ENCODE measurements at places on chromosomes 4 and X.
A peak's percentile ranks its signal among the peaks of the same experiment; 100 is the strongest.

DNA sequence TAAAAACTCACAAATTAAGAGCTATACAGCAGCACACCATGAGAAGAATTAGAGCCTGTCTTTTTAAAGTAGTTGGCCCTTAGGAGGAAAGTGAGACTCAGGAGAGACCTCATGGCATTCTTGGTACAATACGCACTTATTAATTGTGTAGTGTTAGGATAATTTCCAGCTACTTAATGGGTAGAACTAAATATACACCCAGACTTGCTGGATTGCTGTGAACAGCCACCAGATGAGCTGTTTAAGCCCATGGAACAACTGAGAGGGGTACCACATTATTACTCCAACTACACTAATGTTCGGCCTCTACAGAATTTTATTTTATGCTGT is 13.6 kb downstream of the MFAP3L start:
- no peak for DNase-seq

DNA sequence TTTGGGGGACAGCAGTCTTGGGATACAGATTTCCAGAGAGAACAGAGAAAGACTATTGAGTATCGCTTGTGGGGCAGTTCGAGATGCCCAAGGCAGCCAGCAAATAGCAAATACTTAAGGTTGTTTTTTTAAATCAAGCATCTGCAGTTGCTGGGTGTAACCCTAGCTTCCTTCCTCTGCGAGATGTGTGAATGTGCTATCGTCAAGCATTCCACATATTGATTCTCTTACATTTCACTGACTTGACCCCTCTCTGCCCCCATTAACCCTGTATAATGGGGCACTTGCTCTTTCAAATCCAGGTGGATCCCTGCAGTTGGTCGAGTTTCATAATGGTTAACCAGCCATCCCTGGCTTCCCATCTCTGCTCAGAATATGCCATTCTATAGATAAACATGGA is 23.5 kb downstream of the KCNE5 start:
- no peak for DNase-seq

DNA sequence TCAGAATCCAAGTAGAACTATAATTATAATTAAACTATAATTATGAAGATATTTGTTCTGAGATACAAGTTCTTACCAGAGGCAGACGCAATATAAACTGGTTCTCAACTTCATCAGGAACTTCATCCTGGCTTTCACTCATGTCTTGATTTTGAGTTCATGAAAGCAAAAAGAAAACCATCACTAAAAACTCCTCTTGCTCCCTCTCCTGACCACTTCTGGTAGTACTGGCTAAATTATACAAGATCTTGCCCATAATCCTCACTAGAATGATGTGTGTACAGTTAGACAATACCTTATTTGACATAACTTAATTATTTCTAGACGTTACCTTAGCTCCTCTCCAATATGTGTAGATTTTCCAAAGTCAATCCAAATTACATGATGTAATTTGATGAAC is 3.7 kb downstream of the TAF7L start:
- DNase-seq = no peak

DNA sequence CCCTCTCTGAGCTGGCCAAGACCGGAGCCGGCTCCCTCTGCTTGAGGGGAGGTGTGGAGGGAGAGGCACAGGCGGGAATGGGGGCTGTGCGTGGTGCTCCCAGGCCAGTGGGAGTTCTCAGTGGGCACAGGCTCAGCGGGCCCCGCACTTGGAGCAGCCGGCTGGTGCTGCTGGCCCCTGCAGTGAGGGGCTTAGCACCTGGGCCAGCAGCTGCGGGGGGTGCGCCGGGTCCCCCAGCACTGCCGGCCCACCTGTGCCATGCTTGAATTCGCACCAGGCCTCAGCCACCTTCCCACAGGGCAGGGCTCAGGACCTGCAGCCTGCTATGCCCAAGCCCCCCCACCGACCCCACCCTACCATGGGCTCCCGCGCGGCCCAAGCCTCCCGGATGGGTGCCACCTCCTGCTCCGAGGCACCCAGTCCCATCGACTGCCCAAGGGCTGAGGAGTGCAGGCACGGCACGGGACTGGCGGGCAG is 602.5 kb downstream of the KCTD8 start:
- no peak for DNase-seq

DNA sequence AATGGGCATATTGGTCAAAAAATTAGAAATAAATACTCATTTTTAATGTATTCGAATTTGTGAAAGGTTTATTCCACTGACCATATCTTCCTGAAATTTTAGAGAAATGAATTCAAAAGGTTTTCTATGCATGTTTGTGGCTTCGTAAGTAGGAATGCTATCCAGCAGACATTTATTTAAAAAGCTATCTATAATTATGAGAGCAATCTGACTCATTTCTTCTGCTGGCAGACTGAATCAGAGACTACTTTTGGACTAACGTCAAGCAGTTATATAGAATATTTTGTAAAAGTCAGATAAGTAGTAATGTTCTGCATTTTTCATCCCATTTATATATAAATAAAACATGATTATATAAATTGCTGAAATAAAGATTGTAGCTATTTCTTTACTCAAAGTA is 125.0 kb downstream of the SPCS3 start:
- DNase-seq = no peak

GRCh38 chr4:139596034-139596683 is 40.1 kb upstream of the SETD7 start:
- DNase-seq = no peak

DNA sequence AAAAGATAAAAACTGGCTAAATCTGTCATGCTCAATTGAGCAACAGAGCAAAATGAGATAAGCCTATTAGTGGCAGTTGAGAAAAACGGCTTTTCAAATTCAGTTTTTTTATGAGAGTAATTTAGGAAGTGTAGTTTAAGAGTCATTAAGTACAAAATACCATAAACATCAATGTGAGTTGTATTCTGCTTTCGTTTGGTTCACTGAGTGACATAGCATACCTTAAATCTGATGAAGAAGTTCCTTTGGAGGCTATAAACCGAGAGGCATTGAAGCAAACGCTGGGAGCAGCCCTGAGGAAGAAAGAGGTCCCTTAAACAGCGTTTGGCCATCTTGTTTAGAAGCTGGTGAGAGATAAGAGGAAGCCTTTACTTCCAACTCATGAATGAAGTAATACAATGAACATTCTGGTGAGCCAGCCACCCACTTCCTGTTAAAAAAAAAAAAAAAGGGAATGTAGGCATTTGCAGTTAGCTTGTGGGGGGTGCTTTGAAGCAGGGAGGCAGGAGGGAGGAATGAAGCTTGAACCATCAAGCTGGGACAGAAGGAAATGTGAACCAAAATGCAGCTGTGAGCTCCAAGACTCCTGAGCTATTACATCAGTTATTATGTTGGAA is 132.3 kb downstream of the ZNF330 start:
- DNase-seq = no peak

GRCh38 chrX:39750848-39751247 is 346.9 kb downstream of the BCOR start:
- no peak for DNase-seq

DNA sequence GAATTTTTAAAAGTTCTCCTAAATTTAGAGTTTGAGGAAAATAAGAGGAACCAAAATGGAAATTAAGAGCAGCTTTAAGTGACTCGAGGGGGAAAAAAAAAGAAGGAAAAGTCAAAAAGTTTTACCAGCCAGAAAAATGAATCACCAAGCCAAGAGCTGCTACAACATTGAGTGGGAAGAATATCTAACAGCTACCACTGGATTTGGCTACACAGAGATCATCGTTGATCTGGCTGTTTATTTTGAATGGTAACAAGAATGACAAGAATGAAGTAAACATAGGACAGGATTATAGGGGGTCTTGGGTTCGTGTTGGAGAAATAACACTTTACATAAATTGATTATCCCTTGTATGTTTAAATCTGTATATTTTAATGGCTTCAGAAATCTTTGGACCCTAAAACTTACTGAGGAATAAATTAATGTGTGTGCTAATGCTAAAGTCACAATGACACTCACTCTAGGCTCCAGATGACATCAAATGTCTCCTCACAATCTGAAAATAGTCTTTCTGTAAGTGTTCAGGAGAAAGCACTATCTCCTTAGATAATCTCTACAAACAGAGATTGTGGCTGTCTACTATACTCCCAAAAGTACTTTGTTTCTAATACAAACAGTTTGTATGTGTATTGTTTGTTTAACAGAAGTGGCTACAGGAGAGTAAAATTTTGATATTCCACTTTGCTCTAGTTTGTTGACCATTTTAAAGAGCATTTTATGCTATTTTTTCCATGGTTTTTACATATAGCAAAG is 3.1 kb upstream of the CSN3 start:
- DNase-seq = no peak

DNA sequence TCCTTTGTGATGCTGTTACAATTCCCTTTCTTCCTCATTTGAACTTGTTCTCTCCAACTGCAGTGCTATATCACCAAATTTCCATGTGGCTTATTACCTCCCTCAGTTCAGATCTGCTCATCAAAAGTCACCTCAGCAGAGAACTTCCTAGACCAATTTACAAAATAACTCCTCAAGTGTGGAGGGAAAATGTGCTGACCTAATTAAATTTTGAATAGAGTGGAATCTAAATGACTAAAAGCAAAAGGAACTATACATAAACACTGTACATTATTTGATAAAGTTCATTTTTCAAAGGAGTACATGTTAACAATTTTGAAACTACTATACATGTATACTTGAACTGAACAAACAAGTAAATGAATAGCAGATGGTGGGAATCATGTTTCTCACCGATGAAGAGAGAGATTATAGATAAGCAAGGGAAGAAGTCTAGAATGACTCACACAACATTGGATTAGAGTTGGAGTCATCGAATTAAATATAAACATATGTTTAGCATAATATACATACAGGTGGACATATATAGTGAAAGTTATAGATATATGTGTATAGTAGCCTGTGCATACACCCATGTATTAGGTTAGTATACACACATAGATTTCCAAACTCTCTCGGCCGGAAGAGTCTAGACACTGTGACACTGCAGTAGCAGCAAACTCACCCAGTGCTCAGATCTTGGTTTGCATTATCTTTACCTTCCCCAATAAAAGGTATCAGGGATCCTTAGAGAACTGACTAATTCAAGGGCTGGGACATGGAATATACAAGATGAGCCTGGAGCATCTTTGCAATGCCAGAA is 318.7 kb downstream of the PCDH18 start:
- no peak for DNase-seq

GRCh38 chrX:19639813-19640462 is 124.6 kb upstream of the MAP3K15 start:
- no peak for DNase-seq

DNA sequence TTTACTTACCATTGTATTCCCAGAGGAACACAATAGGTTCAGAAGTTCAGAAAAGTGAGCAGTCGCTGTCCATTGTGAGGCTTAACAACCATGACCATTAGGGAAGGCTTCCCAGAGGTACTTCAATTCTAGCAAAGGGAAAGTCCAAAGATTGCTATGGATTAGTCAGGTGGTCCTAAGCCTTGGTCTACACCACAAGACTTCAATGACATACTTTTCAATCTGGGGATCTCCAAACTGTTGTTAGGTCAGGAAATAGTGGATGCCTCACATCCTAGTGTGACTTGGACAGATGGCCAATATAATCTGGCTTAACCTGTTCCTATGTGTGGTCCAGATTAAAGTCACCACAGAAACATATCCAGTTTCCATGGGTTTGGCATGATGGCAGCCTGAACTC is 118.0 kb downstream of the SPCS3 start:
- no peak for DNase-seq

- DNase-seq = no peak
Measured at GRCh38 chr4:139210486-139210885, 33.5 kb upstream of the ELF2 start.

DNA sequence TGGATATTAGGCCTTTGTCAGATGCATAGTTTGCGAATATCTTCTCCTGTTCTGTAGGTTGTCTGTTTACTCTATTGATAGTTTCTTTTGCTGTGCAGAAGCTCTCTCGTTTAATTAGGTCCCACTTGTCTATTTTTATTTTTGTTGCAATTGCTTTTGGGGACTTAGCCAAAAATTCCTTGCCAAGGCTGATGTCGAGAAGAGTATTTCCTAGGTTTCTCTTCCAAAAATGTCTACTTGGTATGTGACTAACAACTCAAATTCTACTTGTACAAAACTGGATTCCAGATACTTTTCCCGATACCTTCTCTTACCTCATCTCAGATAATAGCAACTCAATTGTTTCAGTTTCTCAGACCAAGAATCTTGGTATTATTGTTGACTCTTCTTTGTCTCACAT is 142.4 kb upstream of the GLRA2 start:
- DNase-seq = no peak

DNA sequence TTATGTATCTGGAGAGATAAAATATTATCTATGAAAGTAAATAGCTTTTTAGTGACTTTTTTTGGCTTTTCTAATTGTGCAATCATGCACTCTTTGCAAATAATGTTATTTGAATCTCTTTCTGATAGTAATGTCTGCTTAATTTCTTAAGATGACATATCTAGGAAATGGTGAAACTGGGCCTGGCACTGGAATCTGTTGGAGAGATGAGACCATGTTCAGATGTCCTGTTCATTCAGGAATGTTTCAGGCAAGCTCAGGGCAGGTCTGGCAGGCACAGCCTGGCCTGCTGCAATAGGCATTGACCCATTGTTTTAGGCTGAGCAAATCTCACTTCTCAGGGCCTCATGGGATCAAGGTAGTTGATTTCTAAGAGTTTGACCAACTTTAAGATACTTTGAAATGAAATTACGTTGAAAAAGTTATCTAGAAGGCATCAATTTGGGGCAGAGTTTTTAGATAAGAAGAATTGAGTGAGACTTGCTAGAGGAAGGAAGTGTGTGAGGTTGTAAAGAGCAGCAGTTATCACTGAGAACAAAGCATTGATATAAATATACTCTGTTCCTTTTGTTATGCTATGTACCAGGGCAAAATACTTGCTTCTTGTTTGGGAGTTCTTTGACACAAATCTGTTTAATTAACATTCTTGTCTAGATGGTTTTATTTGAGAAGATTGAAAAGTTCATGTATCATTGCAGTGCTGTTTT is 133.0 kb upstream of the LEF1 start:
- DNase-seq = no peak

GRCh38 chr4:114277690-114278089 is 298.2 kb upstream of the ARSJ start:
- DNase-seq = no peak

DNA sequence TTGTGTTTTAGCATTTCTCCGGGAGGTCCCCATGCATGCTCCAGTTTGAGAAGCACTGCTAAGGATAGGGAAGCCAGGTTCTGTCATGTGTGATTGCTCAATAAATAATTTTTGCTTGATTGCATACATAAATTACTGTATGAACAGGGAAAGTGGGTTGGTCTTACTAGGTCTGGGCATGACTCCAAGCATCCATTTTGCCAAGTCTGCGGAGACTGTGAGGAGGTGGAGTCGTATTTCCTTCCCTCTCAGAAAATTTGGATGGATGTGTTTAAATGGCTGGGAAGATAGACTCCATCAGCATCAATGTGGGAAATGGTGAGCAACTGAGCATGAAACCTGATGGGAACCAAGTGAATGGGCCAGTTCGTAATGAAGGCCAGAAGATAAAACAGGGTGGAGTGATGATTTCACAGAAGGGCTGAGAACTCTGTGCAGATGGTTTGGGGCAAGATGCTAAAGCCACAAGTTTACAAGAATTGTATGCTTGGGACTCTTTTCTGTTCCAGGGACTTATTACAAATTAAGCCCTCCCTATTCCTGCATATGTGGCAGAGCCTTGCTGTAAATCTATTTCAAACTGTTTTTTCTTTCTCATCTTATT is 84.1 kb downstream of the NHS start:
- peak; percentile 36 for DNase-seq

- peak; percentile 43 for DNase-seq
Measured at GRCh38 chr4:76307660-76308014, 1.1 kb downstream of the STBD1 start.

- no peak for DNase-seq
Measured at GRCh38 chr4:21697583-21697982, 251.0 kb downstream of the KCNIP4 start.

- DNase-seq = no peak
Measured at GRCh38 chr4:48346594-48346993, 5.3 kb downstream of the SLAIN2 start.

Measured in ovary (tissue), 10 donors.